Activated CD4-positive, alpha-beta T cell treated with anti-CD3 and anti-CD28 coated beads, Interleukin-2, Interleukin-6, amounts not matched to agents 100 ng/mL and 50 ng/mL, durations not matched to agents 16 hours and 8 hours (primary cell): ENCODE measurements at places on chromosomes 7 and 10.

DNA sequence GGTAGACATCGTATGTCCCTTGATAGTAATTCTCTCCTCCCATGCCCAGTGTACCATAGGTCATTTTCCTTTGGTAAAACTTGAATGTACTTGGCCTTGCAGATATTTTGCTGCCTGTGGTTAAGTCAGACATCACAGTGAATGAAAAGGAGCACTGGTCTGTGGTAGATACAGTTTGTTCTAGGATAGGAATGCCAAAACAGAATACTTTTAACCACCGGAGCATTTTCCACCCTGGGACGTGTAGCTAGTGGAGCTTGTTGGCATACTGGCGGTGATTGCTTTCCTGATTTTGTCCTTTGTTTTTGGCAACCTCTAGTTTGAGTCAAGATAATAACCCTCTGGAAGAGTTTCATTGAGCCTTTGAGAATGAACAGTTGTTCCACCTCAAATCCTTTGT, 92.0 kb upstream of the BMPER start:
- DNase-seq: no peak

GRCh38 chr10:59373071-59373470, 10.7 kb upstream of the FAM13C start:
- no peak for DNase-seq

DNA sequence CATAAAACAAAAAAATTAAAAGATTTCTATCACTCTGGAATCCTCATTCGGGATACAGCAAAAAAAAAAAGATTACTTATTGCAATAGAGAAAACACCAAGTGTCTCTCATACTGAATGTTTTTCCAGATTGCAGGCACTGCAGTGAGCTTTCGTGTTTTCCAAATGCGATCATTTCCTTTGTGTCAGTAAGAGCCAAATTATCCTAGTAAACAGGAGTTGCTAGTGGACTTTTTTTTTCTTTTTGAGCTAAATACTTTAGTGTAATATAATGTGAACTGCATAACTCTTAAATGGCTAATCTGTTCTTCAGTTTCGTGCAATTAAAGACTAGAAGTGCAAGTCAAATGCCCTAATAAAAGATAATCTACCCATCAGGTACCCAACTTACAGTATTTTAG, 44.4 kb upstream of the TOMM7 start:
- DNase-seq: no peak

- DNase-seq: no peak
Measured at GRCh38 chr10:22629126-22629525, 85.3 kb downstream of the PIP4K2A start.
